Colonic mucosa (tissue), 4 donors: ENCODE measurements at places on chromosomes 7 and 10. TPM values are rescaled to one million over a fixed set of nuclear protein-coding genes. Genes with fewer than 3 reads are reported as not detected.

DNA sequence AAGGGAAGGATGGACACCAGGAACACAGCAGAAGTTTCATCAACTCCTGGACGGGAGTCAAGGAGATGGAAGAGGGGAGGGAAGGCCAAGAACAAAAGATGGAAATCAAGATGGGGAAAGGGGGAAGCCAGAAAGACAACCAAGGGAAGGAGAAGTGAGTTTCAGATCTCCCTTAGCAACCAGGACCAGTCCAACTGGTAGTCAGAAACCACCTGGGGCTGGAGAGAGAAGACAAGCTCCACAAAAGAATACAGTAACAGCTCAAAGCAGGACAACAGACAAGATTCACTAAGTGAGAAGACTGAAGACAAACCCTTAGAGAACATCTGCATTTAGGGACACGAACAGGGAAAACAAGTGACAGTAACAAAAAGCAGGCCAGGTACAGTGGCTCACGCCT, 30.6 kb downstream of the CDCA7L start:
- no peaks in the 10 kb centered on the region for H3K4me1 ChIP-seq
- no peak overlapping the region for H3K4me3 ChIP-seq
- no peak overlapping the region for H3K27ac ChIP-seq
- no peaks in the 10 kb centered on the region for H3K27me3 ChIP-seq

Gene ZNRF2
- 45.9 TPM for total RNA-seq

DNA sequence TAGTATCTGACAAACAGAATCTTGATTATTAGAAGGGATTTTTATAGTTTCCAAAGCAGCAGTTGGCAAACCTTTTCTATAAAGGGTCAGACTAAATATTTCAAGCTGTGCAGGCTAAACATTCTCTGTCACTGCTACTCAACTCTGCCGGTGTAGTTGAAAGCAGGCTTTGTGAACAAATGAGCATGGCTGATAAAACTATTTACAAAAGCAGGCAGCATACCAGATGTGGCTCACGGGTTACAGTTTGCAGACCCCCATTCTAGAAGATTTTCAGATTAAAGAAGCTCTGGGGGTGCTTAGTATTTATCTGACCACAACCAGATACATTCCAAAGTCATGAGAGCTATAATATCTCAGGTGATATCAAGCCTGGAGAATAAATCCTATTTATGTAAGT, 1017.5 kb downstream of the SORCS1 start:
- no peaks in the 10 kb centered on the region for H3K27me3 ChIP-seq
- H3K4me3 ChIP-seq: no peak overlapping the region
- H3K27ac ChIP-seq: no peak overlapping the region
- H3K36me3 ChIP-seq: no peaks in the 10 kb centered on the region
- DNase-seq: no peak
- no peaks in the 10 kb centered on the region for H3K4me1 ChIP-seq

Gene TMEM213
- total RNA-seq: not detected

GRCh38 chr7:18019555-18019954, 8.1 kb downstream of the PRPS1L1 start:
- H3K36me3 ChIP-seq: no peaks in the 10 kb centered on the region
- peak overlapping the region; percentile 66 for H3K27ac ChIP-seq
- H3K4me3 ChIP-seq: no peak overlapping the region

Gene HGF
- 4.5 TPM for total RNA-seq

- no peak for DNase-seq
- H3K36me3 ChIP-seq: no peaks in the 10 kb centered on the region
- H3K27ac ChIP-seq: no peak overlapping the region
- H3K4me1 ChIP-seq: no peaks in the 10 kb centered on the region
Measured at GRCh38 chr7:77329466-77330168, 86.5 kb downstream of the GSAP start.

Gene EPO
- not detected for total RNA-seq

Gene EGFR
- 57.8 TPM for total RNA-seq

Gene DEPP1
- total RNA-seq: 20.2 TPM

Gene CYP26C1
- not detected for total RNA-seq

DNA sequence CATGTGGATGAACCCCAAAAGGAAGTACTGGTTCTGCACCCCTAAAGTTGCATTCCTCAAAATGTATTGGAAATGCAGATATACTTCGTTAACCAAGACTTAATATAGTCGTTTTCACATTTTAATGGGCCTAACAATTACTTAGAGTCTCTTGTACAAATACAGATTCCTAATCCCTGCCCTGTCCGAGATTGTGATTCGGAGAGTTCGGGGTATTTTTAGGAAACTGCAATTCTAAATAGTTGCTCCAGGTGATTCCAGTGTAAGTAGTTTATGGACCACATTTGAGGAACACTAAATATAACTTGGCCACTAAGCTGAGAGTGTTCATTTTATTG, 830 bp downstream of the TRUB1 start:
- no peaks in the 10 kb centered on the region for H3K36me3 ChIP-seq
- H3K27ac ChIP-seq: no peak overlapping the region
- H3K4me3 ChIP-seq: peak overlapping the region; percentile 100
- no peak for DNase-seq
- H3K27me3 ChIP-seq: no peaks in the 10 kb centered on the region

DNA sequence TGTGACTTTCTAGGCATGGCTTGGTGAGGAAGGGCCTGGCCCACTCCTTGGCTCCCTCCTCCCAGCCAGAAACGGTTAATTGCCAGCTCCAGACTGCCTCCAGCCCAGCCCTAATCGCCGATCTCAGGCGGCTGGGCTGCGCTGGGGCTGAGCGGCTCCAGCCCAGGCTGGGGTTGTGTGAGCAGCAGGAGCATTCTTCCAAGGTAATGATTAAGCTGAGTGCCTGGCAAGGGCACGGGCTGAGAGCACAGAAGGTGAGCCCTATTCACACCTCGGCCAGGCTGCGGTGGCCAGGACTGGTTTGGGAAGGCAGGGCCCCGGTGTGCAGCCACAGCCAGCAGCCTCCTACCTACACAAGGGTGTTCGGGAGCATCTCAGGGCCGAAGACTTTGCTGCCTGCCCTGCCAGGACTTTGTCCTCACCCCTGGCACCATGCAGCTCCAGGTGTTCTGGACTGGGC, at the start of gene TMEM72:
TMEM72 (plus strand) TSS at position 257 of the 460 bp plus-strand sequence; CDS start at position 433, 176 bp downstream.
- H3K36me3 ChIP-seq: no peaks in the 10 kb centered on the region
- H3K4me1 ChIP-seq: peaks cover 5% of the 10 kb centered on the region
- H3K4me3 ChIP-seq: peak within 1 kb of the TSS; percentile 1
- H3K27ac ChIP-seq: peak within 1 kb of the TSS; percentile 61
- H3K27me3 ChIP-seq: no peaks in the 10 kb centered on the region

DNA sequence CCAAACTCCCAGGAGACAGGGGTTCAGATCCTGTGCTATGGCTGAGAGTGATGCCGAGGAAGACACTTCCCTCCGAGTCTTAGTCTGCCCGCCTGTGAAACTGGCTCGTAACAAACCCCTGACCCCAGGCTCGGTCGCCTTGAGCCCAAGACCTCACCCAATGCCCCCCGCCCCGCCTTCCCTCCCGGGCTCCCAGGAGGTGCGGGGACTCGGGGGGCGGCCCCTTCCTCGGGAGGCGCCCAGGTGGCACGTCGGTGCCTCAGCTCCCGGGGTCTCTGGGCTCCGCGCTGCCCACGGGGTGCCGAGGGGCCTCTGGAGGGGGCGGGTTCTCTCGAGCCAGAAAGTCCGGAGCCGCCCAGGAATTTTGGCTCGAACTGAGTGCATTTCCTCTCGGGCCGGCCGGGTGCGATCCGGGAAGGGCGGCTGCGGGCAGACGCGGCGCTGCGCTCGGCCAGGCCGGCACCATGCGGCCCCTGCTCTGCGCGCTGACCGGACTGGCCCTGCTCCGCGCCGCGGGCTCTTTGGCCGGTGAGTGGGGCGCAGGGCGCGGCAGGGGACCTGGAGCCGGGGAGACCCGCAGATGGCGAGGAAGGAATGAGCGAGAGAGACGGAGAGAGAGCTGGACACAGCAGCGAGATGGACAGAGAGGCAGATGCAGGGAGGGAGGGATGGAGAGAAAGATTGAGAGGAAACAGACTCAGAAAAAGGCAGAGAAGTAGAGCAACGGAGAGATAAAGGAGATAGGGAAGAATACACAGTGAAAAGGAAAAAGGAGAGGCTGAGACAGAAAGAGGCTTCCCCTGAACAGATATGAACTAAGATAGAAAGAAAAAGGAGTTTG, at the start of gene PLAC9:
PLAC9 (plus strand) TSS at position 432 of the 841 bp plus-strand sequence; CDS start at position 465, 33 bp downstream.
- H3K27ac ChIP-seq: no peak within 1 kb of the TSS
- DNase-seq: no peak
- H3K27me3 ChIP-seq: peaks cover 19% of the 10 kb centered on the region
- H3K4me1 ChIP-seq: no peaks in the 10 kb centered on the region
- H3K36me3 ChIP-seq: no peaks in the 10 kb centered on the region

DNA sequence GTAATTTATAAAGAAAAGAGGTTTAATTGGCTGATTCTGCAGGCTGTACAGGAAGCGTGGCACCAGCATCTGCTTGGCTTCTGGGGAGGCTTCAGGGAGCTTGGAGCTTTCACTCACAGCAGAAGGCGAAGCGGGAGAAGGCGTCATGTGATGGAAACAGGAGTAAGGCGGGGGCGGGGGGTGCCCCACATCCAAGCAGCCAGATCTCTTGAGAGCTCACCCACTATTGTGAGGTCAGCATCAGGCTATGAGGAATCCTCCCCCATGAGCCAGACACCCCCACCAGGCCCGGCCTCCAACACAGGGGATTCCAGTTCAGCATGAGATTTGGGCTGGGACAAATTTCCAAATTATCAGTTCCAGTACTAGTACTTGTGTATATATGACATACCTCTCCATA, 46.2 kb downstream of the WDR37 start:
- H3K4me3 ChIP-seq: no peak overlapping the region
- H3K27ac ChIP-seq: no peak overlapping the region
- no peaks in the 10 kb centered on the region for H3K27me3 ChIP-seq
- peaks cover 10% of the 10 kb centered on the region for H3K36me3 ChIP-seq
- H3K4me1 ChIP-seq: no peaks in the 10 kb centered on the region

Gene ECHDC3
- 14.0 TPM for total RNA-seq

DNA sequence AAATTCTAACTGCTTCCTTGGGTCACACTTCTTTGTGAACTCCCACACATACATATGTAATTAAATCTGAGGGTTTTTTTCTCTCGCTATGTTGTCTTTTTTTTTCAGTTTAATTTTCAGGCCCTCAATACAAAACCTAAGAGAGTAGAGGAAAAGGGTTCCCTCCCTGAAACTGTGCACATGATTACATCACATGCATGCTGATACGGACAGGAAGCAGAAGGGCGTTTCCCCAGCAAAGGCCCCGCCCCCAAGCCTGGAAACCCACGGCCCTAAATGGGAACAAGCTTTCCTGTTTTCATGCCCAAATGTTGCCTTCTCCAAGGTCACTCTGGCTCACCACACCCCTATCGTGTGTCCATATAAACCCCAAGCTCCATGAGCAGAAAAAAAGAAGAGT, 115.4 kb downstream of the TEX36 start:
- no peak overlapping the region for H3K27ac ChIP-seq
- no peaks in the 10 kb centered on the region for H3K36me3 ChIP-seq
- H3K4me3 ChIP-seq: no peak overlapping the region
- H3K27me3 ChIP-seq: no peaks in the 10 kb centered on the region

- H3K36me3 ChIP-seq: no peaks in the 10 kb centered on the region
- no peaks in the 10 kb centered on the region for H3K4me1 ChIP-seq
- no peak overlapping the region for H3K4me3 ChIP-seq
- no peak overlapping the region for H3K27ac ChIP-seq
- DNase-seq: no peak
Measured at GRCh38 chr7:21927693-21928092, 18.0 kb downstream of the CDCA7L start.

Gene NKX2-3
- 7.9 TPM for total RNA-seq

DNA sequence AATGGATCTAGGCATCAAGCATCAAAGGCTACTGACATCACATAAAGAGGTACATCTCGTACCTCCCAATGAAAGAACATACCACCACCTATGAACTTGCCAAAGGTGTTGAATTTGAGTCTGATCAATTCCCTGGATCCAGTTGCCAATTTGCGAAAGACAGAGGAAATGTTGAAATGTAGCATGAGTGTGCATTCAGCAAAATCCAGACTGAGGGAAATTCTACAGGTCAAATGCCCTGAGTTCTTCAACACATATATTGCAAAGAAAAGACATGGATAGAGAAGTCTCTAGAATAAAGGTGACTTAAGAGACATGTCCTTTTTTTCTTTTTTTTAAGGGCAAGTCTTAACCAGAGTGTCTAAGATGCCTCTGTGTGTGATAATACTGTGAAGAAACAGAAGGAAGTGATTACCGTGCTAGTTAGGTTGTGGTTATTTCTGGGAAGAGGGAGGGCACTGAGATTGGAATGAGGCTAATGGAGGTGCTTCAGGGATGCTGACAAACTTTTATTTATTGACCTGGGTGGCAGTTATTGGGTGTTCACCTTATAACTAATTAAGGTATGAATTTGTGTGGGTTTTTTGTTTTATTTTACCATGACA, 128.7 kb downstream of the SAMD9 start:
- no peak overlapping the region for H3K27ac ChIP-seq
- no peaks in the 10 kb centered on the region for H3K4me1 ChIP-seq
- no peak overlapping the region for H3K4me3 ChIP-seq
- H3K27me3 ChIP-seq: no peaks in the 10 kb centered on the region
- no peaks in the 10 kb centered on the region for H3K36me3 ChIP-seq

GRCh38 chr7:85828614-85829013, 641.8 kb upstream of the SEMA3D start:
- no peak for DNase-seq
- no peaks in the 10 kb centered on the region for H3K4me1 ChIP-seq
- H3K27ac ChIP-seq: no peak overlapping the region
- no peaks in the 10 kb centered on the region for H3K27me3 ChIP-seq

Gene KIN
- total RNA-seq: 10.9 TPM

- H3K27ac ChIP-seq: no peak overlapping the region
- H3K4me1 ChIP-seq: no peaks in the 10 kb centered on the region
- H3K4me3 ChIP-seq: peak overlapping the region; percentile 22
- peak; percentile 30 for DNase-seq
- peaks cover 6% of the 10 kb centered on the region for H3K27me3 ChIP-seq
Measured at GRCh38 chr10:784403-785088, 95.1 kb upstream of the DIP2C start.
